ENCODE measurements at places on chromosomes 1 and 21.

DNA sequence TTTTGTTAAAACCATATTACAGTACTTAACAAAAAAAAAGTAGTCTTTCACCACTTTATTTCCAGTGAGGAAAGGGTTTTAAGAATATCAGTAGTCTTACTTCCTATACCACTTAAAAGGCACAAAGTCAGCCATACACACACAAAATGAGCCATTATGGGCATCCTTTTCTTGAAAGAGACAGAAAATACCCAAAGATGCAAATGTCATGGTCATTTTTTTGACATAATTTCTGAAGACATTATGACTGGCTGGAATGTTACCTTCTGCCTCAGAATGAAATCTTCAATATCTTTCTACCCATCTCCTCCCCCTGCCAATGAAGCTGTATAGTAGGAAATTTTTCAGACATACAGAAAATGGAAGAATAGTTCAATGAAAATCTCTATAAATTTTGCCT lies 237.7 kb downstream of the SLC45A1 start:
- DNase-seq: no peak

DNA sequence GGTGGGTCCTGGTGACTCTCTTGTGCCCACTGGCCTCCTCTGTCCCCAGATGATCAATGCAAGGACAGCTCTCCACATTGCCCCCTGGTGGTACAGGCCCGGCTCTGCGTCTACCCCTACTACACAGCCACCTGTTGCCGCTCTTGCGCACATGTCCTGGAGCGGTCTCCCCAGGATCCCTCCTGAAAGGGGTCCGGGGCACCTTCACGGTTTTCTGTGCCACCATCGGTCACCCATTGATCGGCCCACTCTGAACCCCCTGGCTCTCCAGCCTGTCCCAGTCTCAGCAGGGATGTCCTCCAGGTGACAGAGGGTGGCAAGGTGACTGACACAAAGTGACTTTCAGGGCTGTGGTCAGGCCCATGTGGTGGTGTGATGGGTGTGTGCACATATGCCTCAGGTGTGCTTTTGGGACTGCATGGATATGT lies 10.8 kb downstream of the ADAMTSL4 start:
- DNase-seq: no peak

DNA sequence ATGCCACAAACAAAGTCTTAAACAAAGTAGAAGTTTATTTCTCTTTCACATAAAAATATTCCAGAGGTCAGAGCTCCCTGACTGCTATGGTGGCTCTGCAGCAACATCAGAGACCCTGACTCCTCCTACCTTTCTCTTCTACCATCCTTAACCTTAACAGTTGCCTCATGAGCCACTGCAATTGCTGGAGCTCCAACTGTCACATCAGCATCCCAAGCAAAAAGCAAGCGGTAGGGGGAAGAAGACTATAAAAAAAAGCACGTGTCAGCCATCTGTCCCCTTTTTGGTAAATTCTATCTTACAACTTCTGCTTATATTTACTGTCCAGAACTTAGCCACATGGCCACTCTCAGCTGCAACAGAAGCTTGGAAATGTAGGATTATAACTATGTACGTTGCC lies 21.8 kb upstream of the H6PD start:
- DNase-seq: no peak

DNA sequence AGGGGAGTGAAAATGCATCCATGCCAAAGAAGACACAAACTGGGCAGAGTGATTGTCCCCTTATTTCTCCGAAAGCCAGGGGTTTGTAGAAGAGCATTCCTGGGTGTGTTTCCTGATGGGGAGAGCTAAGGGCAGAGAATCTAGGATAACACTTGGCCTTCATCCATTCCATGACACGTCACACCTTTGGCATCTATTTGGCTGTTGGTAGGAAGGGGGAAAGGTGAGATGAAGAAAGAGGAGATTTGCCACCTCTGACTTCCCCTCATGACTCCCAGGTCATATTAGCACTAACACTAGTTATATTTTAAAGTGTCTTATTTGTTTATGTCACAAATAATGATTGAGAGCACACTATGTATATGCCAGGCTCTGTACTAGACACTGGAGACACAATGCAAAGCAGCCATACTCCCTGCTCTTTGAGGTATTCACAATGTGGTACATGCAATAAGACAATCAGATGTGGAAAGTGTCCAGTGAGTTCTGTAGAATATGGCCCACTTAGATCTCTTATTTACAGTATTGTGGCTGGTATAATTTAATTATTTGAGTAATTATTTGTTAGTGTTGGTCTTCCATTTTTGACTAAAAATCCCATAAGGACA lies 54.5 kb upstream of the GADD45A start:
- no peak for DNase-seq

GRCh38 chr1:200488375-200489165 lies 78.7 kb upstream of the ZNF281 start:
- DNase-seq: peak; percentile 81

All from HCEC 1CT (cell line).